ENCODE measurements at places on chromosomes 2 and 18.

DNA sequence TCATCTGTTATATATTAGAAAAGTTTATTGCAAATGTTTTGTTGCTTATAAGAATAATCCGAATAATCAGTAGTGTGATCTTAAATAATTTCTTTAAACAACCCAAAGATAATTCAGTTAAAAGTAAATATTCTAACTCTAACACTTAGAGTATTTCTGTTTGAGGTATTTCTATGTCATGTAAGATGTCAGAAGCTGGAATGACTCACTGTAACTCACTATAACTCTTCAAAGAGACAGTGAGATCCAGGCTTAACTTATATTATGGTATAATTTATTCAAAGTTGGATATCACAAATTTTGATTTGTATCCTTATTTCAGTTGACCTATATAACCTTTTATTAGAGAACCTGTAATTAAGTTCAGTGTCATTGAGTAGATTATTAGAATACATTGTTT is 6.9 kb downstream of the MBD5 start:
- DNase-seq, result no peak

DNA sequence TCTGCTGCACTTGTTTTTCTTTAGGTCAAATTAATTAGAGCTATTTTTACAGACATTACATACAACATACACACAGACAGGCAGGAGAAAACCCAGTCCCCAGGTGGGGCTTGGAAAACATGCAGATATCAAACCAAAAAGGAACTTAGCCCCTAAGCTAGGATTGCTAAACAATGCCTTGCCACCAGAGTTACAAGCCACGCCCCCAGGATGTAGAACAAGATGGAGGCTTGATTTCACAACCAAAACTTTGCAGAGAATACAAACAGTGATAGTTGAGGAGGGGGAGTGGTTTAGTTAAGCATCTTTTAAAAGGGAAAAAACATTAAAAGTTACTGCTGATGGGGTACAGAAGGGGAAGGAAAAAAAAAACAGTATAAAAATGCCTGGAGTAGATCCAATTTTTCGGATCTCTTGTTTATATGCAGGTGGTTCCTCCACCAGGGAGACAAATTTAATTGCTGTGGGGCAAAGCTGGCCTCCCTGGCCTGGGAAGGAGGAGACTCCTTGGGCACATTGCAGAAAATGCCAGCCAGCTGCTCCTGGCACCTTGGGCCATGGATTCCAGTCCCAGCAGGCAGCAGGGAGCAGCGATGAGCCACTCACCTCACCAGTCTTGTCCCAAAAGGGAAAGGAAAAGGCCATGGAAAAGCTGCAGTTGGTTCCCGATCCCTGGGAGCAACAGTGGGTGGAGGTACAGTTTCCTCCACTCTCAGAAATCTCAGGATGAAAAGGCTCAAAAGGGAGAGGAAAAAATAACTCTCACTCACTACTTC is 348.4 kb upstream of the REG3G start:
- no peak for DNase-seq

DNA sequence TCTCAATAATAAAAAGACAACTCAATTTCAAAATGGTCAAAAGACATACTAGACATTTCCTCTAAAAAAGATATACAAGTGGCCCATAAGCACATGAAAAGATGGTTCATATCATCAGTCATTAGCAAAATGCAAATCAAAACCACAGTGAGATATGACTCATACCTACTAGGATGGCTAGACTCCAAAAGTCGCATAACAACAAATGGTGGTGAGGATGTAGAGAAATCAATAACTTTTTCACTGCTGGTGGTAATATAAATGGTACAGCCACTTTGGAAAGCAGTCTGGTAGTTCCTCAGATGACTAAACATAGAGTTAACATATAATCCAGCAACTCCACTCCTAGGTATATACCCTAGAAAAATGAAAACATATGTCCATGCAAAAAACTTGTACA is 242.3 kb upstream of the NOL4 start:
- no peak for DNase-seq

DNA sequence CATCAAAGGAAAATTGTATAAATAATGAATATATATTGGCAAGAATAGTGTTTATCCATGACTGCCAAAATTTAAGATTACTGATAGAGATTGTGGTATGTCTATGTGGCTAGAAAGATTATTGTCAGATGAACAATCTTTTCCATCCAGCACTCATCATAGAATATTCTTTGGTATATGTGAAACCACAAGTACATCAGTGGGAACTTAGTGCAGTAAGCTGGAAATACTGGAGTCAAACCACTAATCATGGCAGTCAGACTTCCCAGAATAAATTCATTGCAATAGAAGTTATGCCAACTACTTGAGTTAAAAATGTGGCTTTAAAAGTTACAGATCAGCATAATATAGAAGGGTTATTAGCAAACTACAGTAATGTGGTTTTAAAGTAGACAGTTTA is 310.3 kb downstream of the GULP1 start:
- DNase-seq, result no peak

GRCh38 chr2:159882130-159882745 is 84.2 kb upstream of the CD302 start:
- DNase-seq, result no peak

GRCh38 chr2:84969511-84970209 is 1.3 kb upstream of the KCMF1 start:
- DNase-seq, result peak; percentile 55

GRCh38 chr2:84861539-84861938 is 19.3 kb downstream of the TRABD2A start:
- DNase-seq, result no peak

DNA sequence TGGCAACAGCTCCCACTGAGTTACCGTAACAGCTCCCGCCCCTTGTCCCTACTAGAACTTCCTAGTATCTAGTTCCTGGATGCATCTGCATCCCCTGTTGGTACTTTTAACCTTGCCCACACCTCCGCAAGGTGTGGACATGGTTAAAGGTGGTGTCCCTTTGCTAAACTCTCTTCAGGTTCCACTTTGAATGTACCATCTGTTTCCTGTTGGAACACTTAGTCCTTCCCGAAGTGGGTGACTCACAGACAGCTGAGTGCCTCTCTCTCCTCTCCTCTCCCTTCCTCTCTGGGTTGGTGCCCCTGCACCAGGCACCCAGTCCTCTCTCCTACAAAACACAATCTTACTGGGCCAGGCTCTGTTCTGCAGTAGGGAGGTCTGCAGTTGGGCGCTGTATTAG is 19.6 kb upstream of the REL start:
- DNase-seq, result no peak

DNA sequence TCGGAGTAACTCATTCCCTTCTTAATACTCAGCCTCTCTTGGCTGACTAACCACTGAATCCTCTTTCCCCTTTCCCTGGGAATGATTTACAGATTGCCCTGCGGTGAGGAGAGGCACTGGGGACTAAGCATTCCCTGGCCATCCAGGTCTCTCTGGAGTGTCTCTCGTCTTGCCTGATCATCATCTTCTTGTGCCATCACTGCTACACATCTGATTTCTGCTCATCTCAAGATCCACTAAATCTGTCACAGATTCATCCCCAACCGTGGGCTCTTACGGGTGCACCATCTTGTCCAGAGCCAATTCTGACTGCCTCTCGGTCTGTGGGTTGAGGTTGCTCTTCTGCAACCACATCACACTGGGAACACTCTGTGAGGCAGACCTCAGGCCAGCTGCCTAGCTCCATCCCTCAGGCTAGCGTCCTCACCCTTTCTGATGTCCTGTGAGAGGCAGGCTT is 12.0 kb downstream of the SFTPB start:
- no peak for DNase-seq

GRCh38 chr2:216651351-216651881 is 18.2 kb downstream of the IGFBP2 start:
- DNase-seq, result peak; percentile 55

- no peak for DNase-seq
Measured at GRCh38 chr2:19688059-19688458, 213.7 kb downstream of the TTC32 start.

DNA sequence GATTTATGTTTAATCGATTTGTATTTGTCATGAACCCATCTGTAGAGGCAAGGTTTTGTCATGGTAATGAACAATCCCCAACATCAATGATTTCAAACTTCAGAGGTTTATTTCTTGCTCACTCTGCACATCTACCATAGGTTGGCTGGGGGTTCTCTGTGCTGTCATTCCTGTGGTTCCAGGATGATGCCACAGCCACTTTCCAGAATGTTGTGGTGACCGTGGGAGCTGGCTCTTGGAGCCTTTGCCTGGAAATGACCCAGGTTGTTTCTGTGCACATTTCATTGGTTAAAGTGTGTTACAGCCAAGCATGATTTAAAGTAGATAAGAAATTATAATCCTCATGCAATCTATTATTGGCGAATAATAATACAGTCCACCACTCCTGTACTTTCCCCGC is 28.2 kb upstream of the EPAS1 start:
- no peak for DNase-seq

DNA sequence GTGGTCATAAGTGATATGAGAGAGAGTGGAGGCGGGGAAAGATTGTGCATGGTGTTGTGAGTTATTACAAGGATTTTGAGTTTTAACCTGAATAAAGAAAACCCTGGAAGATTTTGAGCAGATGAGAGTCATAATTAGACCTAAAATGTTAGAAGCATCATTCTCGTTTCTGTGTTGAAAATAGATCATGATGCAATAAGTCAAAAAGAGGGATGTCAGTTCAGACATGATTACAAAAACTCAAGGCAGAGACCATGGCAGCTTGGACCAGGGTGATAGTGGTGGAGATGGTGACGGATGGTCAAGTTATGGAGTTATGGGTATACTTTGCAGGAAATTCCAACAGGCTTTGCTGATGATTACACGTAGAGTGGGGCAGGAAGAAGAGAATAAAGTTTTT is 267.2 kb downstream of the CDH20 start:
- DNase-seq, result no peak

DNA sequence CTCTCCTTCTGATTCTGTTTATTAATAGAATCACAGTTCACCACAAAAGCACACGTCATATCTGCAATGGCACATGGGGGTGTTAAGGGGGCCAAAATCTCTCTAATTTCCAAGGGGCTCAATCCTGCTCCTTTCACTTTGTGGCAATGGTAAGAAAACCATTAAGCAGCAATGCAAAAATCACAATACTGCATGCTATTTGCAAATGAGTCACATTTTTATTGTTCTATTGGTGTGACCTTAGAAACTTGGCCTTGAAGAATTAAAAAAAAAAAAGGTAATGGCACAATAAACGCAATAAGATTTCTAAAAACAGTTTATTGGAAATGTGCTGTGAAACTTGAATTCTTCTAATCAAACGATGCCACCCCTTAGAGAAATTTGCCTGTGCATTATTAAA is 251.5 kb downstream of the ZNF521 start:
- peak; percentile 47 for DNase-seq

- DNase-seq, result no peak
Measured at GRCh38 chr2:160431441-160431840, 62.2 kb downstream of the RBMS1 start.

- no peak for DNase-seq
Measured at GRCh38 chr2:892892-893291, 57.8 kb upstream of the SNTG2 start.

GRCh38 chr18:13279181-13280069 is 60.9 kb downstream of the LDLRAD4 start:
- no peak for DNase-seq

DNA sequence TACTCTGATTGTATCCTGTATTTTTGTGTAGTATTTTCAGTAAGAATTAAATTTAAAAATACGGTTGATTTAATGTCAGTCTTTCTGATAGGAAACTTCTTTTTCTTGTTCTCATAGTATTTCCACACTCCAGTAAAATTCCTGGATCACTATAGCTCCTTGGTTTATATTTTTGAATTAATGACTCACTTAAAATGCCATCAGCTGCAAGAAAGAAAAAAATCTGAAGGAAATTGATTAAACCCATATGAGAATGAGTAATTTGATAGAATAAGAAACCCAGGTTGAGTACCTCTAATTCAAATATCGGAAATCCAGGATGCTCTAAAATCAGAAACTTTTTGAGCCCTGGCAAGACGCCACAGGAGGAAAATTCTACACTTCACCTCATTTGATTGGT is 186.8 kb upstream of the RND3 start:
- no peak for DNase-seq

DNA sequence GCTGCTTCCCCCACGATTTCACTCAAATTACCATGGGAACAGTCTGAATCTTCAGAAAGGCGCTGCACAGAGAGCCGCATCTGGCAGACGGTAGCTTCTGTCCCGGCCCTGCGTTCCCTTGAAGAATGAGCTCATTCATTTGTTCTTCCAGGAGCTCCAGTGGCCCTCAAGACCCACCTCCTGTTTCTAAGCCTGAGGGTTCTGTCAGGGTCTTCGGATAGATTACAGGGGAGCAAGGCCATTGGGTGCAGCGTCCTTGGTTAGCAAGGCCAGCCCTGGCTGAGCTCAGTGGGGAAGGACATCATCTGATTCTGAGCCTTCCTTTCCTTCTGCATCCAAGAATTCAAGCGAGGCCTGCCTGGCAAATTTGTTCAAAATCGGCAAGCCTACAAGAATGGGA is 111.9 kb downstream of the PDCL3 start:
- DNase-seq, result no peak

- peak; percentile 18 for DNase-seq
Measured at GRCh38 chr18:28116461-28116860, 60.5 kb downstream of the CDH2 start.

DNA sequence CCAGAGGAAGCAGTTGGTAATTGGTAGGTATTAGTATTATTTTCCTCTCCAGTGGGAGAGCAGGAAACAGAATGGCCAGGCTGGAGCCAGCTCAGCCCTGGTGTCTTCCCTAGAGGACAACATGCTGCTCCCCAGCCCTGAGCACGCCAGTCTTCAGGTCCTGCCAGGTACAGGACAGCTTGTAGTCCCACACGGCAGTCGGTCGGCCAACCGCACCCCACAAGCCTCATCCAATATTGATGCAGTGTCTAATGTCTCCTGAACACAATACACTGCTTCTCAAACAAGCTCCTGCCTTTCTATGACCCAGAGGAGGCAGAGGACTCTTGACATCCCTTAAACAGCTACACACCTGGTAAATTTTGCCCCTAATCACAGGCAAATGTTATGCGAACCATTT is 71.0 kb upstream of the PPP1CB start:
- DNase-seq, result no peak

- DNase-seq, result no peak
Measured at GRCh38 chr2:43178055-43178598, 48.3 kb downstream of the ZFP36L2 start.

DNA sequence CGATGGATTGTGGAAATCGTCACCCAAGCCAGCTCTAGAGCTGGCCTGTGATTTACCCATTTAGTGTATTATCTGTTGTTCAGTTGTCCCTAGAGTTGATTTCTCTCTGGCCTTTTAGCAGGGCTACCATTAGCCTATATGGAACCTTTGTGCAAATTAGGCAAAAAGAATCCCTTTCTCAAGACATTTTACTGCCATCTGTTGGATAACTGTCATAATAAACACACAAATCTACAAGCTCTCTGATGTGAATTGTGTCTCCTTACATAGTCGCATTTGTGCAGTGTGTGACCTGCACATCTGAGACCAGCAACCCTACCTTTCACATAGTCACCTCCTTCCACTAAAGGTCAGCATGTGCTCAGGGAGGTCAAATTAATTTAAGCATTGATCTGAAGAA is 34.0 kb downstream of the LOXHD1 start:
- no peak for DNase-seq

All from endothelial cell of umbilical vein (primary cell).